Stomach (tissue), 19 donors: ENCODE measurements at places on chromosomes 7 and 10. TPM values are rescaled to one million over a fixed set of nuclear protein-coding genes. Genes with fewer than 3 reads are reported as not detected.

The SCIN gene
- 8.4 TPM for total RNA-seq

The ARF5 gene
- 126 TPM for total RNA-seq

The GRID1 gene
- total RNA-seq, result 8.5 TPM

The FAM25A gene
- total RNA-seq, result not detected

The TM9SF3 gene
- total RNA-seq, result 343 TPM

The CYP3A7 gene
- not detected for total RNA-seq

The SYT15B gene
- not detected for total RNA-seq

DNA sequence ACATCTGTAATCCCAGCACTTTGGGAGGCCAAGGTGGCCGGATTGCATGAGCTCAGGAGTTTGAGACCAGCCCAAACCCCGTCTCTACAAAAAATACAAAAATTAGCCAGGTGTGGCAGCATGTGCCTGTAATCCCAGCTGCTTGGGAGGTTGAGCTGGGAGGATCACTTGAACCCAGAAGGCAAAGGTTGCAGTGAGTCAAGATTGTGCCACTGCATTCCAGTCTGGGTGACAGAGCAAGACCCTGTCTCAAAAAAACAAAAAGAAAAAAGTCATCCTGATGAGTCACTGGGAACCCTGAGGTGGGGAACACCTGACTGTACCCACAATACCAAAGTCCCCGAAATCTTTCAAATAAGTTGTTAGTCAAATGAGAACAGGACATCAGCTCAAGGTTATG lies 80.0 kb downstream of the NEBL start:
- no peak for DNase-seq

- DNase-seq, result no peak
Measured at GRCh38 chr10:12432402-12433189, 83.2 kb downstream of the CAMK1D start.

DNA sequence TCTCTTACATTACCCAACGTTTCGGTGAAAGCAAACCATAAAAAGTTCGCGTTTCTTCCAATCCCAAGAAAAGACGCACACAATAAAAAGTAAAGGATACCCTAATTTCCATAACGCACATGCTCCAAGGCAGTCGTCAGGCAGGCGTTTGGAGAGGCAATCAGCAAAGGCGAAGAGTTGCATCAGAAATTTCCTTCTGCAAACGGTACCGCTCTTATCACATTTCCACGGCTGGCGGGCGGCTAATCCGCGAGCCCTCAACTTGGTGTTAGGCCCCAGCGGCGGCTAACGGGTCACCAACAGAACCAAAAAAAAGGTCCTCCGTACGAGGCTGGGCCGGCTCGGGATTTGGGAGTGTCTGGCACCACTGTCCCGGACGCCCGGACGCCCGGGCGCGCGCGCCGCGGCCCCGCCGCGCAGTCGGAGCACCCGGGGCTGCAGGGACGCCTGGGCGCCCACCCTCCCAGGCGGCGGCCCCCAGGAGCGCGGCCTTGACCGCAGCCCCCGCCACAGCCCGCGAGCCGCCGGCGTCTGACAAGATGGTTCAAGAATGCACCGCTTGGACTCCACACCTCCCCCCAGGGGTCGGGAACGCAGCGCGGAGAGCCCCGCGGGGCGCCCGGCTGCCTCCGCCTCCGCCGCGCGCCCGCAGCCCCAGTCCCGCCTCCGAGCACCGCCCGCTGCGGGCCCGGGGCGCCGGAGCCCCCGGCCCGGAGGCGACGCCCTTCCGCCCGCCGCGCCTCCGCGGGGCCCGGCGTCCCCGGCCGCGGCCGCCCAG lies 9.8 kb upstream of the GRB10 start:
- DNase-seq, result no peak

DNA sequence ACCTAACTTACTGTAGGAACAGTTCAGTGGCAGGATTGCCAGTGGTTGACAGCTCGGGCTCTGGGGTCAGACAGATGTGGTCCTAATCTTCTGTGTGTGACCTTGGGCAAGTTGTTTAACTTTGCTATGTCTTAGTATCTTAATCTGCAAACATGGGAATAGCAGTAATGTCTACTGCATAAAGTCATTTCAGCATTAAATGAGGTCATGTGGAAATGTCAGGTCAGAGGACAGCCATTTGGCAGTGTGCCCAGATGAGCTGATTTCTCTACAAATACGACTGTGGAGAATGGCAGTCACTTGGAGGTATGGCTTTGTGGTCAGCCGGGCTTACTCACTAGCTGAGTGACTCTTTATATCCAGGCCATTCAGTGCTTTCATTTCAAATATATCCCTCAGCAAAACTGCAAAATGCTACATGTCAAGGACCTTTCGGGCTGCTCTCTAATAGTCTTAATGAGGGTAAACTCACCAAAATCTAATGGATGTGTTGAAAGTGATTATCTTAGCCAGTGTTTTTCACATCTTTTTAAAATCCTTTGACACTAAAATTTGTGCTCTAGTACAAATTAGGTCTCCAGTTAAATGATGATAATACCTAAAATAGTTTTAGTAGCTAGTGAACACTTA lies 171.4 kb downstream of the ST7 start:
- peak; percentile 91 for DNase-seq

- peak; percentile 62 for DNase-seq
Measured at GRCh38 chr7:24981171-24981951, 1.4 kb upstream of the OSBPL3 start.

GRCh38 chr7:99375070-99375807 lies 709 bp downstream of the ARPC1B start:
- DNase-seq, result peak; percentile 89

DNA sequence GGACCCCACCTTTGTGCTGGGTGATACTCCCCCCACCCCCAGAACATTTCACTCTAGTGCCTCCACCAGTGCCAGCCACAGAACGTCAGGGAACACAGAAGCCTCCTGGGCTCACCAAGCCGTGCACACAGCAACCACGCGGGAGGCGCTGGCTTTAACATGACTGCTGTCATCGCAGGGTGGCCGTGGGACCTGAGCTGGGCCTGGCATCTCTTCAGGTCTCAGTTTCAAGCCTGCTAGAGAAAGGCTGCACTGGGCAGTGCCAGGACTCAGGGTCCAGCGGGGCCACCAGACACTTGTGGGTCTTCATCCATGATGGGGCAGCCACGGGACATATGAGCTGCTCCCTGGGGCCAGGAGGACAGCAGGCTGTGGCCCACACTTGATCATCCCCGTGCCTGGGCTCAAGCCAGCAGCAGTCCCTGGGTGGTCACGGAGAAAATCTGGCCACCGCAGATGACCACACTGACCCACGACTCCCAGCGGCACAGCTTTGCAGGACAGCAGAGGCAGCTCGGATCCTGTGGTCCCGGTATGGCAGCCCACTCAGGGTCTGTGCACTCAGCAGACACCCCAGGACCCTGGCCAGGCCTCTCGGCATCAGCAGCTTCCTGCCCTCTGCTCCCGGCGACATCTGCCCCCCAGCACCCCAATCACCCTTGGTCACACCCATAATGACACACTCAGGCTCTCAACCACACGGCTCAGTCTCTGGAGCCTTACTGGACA lies 44.2 kb downstream of the CAMK2B start:
- no peak for DNase-seq

DNA sequence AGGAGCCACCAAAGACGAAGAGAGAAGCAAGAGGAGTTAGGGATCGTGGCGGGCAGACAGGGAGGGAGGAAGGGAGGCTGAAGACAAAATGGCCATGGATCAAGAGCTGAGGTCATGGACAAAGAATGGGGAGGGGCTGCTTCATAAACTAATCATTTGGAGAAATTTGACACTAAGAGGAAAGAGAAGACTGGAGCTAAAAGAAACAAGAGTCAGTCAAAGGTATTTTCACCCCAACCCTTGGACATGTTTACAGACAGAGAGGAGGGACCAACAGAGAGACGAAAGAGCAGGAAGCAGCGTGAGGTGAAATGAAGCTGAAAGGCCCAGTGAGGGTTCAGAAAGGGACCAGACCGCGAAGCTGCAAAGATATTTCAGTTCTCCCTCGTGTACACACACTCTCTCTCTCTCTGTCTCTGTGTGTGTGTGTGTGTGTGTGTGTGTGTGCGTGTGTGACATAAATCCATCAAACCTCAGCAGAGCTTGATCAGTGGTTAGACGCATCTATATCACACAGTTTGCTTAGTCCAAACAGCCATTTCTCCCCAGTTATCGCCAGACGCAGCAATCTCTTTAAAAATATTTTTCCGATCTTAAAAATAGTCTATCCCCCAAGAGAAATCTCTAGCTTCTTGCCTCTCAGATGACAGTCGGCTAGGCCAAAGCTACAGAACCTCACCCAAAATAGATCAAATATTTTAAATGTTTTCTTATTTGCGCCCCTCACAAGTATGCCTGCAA lies 12.5 kb upstream of the CALD1 start:
- DNase-seq, result peak; percentile 67

DNA sequence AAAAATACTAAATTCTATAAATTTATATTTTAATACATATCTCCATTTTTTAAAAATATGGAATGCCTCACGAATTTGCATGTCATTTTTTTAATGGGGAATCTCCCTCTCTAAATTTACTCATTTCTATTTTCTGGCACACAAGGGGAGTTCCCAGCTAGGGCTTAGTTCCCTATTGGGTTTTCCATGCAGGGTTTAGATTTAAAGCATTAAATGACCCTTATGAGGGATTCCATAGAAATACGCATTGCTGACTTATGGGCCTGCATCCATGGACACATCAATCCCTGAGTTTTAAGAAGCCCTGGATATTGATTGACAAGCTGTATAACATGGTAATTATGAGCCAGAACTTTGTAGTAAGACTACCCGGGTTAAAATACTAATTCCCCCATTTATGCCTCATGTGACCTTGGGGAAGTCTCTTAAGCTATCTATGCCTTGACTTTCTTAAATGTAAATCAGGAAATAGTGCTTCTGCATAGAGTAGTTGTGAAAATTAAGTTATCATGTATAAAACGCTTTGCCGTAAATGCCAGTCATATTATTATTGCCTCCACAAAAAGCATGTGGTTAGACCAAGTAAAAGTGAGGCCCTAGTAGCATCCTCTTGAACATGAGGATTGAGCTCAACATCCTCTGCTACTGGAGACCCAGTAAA lies 78.8 kb upstream of the ANKRD1 start:
- DNase-seq, result no peak

GRCh38 chr7:102303669-102304422 lies 17.2 kb downstream of the SH2B2 start:
- DNase-seq, result no peak

- DNase-seq, result no peak
Measured at GRCh38 chr7:65915921-65916657, 43.2 kb downstream of the VKORC1L1 start.

- no peak for DNase-seq
Measured at GRCh38 chr7:142168746-142169145, 57.2 kb downstream of the MGAM2 start.

GRCh38 chr7:131327049-131327625 lies 539 bp upstream of the MKLN1 start:
- DNase-seq, result peak; percentile 72

The FANK1 gene
- total RNA-seq, result 5.8 TPM

GRCh38 chr10:91190876-91191583 lies 29.4 kb upstream of the PCGF5 start:
- no peak for DNase-seq

DNA sequence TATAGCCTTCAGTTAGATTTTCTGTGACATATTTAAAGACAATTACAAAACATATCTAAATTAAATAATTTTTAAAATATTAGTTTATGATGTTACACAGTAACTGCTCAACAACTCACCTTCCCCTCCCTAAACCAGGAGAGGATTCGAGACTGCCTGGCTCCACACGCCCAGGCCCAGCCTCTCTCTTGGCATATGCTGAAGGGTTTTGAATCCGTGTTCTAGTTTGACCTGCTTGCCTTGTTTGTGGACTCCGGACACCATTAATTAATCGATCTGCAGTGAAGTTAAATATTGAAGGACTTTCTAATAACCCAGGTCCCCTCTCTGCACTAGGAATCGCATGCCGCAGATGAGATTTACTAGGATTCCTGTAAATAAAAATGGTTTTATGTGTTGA lies 106.6 kb downstream of the LARP4B start:
- DNase-seq, result no peak

- DNase-seq, result peak; percentile 21
Measured at GRCh38 chr10:46266306-46266985, 20.4 kb upstream of the ANTXRL start.

The PPP1R17 gene
- not detected for total RNA-seq

- DNase-seq, result no peak
Measured at GRCh38 chr10:91345716-91346115, 64.4 kb upstream of the HECTD2 start.

DNA sequence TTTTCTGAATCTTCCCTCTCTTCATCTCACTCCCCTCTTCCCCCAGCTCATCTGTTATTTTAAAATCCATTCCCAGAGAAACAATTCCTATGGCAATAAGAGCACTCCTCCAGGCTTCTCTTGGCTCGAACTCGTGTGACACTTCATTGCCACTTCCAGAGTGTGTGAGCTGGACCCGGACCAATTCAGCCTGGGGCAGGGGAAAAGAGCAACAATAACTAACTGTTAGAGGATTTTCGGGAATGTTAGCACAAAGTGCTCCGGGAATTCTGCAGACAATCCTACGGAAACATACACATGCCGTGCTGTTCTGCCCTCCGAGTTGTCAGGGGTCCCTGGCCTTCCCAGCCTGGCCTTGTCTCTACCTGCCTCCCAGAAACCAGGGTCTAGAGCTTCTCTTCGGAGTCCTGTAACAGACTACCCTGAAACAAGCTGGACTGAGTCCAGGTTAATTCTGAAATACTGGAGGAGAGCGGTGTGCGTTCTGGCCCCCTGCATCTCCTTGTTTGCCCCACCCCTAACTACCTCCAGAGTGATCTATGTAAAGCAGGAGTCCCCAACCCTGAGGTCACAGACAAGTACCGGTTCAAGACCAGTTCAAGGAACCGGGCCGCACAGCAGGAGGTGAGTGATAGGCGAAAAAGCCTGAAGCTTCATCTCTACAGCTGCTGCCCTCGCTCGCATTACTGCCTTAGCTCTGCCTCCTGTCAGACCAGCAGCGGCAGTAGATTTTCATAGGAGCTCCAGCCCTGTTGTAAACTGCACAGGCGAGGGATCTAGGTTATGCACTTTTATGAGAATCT lies 11.3 kb downstream of the COL26A1 start:
- no peak for DNase-seq

GRCh38 chr7:492714-493065 lies 27.0 kb downstream of the PDGFA start:
- DNase-seq, result no peak

- DNase-seq, result no peak
Measured at GRCh38 chr10:20105931-20106330, 289.7 kb downstream of the PLXDC2 start.

The ANXA8 gene
- not detected for total RNA-seq

- DNase-seq, result no peak
Measured at GRCh38 chr7:57305192-57305748, 144.7 kb upstream of the ZNF716 start.

The EVX1 gene
- total RNA-seq, result not detected

- DNase-seq, result no peak
Measured at GRCh38 chr10:133326745-133327650, 9.7 kb downstream of the CALY start.
